Activated CD8-positive, alpha-beta T cell treated with anti-CD3 and anti-CD28 coated beads for 36 hours (primary cell): ENCODE measurements at places on chromosomes 5 and 9.

DNA sequence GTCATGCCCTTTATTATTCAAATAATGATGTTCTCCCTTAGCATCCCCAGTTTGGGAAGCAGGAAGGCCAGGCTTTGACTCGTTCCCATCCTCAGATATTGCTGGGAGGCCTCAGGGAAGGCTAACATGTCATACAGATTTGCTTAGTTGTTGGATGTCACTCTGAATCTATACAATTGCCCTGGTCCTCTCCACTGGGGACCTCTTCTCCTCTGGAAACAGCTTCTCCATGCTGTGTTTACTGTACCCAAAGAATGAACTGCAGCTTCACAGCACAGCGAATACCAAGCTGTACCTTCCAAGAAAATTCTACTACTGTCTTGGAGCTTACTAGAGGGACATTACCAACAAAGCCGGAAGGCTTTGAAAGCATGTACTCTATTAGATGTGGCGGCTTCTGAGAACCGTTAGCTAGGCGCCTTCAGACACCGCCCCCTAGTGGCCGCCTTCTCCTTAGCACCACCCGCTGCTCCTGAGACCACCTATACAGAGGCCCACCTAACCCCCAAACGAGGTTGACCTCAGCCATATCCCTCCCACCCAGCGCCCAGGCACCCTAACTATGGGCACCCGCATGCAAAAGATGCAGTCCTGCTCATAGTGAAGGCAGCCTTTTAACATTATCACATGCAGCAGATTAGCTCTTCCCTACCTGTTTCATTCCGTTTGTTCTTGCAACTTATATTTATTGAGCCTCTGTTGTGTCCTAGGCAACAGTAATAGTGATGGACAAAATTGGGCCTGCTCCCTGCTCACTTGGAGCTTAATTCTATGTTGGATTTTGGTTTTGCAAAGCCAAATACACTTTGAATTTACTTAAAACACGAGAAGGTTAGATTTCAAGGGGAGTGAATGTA is 34.9 kb upstream of the FOXI1 start:
- DNase-seq = peak; percentile 42

DNA sequence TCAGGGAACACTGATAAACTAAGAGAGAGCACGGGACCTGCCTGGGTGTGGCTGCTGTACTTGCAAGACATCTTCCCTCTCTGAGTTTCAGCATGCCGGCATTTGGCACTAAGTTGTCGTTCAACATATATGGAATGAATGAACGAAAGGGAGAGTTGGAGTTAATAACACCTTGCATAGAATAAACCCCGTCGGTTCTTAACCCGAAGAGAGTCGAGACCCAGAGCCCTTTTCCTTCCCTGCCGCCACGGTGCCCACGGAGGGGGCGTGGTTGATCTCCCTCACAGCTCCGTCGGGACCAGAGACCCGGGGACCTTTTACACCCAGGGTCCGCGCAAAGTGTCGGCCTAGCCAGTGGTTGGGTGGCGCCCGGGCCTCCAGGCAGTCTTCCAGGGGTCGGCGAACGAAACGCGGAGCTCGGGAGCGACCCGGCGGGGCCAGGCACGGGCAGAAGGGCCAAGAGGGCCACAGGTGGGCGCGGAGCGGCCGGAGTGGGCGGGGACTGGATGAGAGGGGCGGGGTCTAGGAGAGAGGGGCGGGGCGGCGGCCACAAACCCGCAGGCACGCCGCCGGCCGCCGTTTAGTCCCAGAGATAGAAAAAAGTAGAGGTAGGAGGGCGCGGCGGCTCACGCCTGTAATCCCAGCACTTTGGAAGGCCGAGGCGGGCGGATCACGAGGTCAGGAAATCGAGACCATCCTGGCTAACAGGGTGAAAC is 735 bp upstream of the RPL26L1 start:
- peak; percentile 71 for DNase-seq

DNA sequence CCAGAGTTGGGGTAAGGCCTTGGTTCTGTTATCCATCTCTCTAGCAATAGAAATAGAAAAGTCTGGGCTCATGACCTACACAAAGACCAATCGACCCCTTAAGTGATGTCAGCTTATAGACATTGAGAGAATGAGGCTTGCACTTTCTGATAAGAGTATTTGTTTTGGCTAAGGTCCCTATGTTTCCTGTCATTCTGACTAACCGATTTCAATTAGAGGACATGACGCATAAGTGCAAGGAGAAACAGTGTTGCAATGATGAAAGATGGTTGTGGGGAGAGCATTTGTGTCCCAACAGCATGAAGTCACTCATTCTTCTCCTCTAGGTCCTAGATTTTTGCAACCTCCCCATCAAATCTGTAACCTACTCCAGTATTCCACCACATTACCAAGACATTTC is 255.1 kb downstream of the MAT2B start:
- no peak for DNase-seq

DNA sequence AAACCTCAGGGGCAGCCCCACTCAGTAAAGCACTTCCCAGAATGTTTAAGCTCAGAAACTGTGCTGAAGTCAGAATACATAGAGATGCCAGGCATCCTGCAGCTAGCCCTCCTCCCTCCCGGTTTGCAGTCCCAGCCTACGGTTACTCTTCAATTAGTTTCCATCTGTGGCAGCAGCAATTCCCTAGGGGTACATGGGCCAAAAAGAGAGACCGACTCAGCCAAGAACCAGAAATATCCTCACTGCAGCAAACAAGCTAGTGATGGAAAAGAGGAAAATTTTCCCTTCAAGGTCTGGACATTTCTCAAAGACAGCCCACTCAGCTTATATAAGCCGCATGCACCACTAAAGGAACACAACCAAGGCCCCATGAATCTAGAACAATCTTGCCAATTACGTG is 89.1 kb upstream of the PPP2R2B start:
- DNase-seq = no peak

DNA sequence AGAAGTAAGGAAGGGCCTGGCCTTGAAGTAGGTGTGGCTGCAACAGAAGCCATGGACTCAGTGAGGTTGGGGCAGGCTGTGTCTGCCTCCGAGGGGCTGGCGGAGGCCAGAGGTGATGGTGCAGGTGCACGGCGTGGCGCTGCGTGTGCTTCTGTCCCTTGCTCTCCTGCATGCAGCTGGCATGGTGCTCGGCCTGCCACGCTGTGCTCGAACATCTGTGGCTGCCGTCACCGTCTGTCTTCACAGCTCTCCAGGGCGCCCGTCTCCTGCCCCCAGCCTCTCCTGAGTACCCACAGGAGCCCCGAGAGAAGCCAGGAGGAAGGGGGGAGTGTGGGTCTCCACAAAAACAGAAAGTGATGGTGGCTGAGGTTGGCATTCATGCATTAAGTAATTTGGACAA is 193.7 kb downstream of the CACNA1B start:
- DNase-seq = no peak

- no peak for DNase-seq
Observed at GRCh38 chr5:88899096-88899737, 16.2 kb upstream of the MEF2C start.

GRCh38 chr9:25716220-25716872 is 38.1 kb upstream of the TUSC1 start:
- DNase-seq = no peak

DNA sequence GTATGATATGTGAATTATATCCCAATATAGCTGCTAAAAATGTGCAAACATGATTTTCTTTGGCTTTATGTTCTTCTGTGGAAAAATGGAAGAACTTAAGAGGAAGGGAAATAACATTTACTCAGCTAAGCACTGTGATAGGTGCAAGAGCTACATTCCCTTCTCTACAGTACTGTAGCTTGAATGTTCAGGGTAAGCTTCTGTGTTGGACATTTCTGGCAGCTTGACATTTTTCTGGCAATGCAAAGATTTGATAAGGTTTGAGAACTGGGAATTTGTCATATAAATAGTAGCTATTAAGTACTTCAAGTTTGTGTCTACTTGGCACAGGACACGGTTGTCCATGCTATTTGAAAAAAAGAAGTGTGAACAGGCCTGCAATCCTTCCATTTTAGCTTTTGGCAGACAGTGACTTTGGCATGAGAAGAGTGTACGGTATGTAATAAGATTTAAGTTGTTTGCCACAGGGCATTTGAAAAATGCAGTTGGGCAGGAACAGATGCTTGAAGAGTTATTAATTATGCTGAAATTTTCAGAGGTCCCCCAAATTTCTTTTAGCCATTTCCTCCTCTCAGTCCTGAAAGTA is 77.6 kb downstream of the KIF4B start:
- DNase-seq = no peak

DNA sequence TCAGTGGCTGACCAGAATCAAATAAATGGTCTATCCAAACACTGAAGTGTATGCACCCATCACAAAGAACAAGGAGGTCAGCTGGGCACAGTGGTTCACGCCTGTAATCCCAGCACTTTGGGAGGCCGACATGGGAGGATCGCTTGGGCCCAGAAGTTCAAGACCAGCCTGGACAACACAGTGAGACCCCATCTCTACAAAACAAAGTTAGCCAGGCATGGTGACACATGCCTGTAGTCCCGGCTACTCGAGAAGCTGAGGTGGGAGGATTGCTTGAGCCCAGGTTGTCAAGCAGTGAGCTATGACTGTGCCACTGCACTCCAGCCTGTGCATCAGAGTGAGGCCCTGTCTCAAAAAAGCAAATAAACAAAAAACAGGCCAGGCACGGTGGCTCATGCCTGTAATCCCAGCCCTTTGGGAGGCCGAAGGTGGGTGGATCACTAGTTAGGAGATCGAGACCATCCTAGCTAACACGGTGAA is 40.5 kb downstream of the SEMA4D start:
- peak; percentile 55 for DNase-seq

DNA sequence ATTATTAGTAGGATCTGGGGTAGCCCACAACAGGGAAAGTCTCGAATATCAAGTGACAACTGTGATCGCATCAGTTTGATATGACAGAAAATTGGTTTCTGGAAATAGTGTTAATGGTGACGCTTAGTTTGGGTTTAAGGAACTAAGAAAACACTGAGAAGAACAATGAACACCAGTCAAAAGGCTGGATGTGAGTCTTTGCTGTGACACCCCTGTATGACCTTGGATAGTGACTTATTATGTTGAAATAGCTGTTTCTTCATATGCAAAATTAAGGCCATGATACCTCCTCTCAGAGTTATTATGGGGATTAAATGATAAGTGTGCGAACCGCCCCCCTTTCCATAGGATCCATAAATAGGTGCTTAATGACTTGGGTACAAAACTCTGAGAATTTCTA is 926 bp downstream of the DNAJC25 start:
- no peak for DNase-seq

- DNase-seq = no peak
Observed at GRCh38 chr5:151912360-151912759, 12.3 kb downstream of the GLRA1 start.
